Stimulated activated CD8-positive, alpha-beta memory T cell treated with anti-CD3 and anti-CD28 coated beads, Interleukin-12 subunit alpha, Interleukin-12 subunit beta, amount 100 ng/mL, for 1 hour (primary cell): ENCODE measurements at places on chromosomes 6 and 20.

DNA sequence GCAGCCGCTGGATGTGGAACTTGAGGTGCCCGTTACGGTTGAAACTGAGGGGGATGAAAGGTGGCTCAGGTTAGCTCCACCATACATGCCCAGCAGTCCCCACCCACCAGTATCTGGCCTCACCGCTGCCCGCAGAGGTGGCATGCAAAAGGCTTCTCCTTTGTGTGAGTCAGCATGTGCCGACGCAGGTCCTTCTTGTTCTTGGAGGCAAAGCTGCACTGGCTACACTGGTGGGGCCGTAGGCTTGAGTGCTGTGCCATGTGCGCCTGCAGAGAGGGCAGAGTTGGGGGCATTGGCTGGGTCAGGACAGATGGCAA, 15.8 kb downstream of the PCIF1 start:
- no peak for DNase-seq

DNA sequence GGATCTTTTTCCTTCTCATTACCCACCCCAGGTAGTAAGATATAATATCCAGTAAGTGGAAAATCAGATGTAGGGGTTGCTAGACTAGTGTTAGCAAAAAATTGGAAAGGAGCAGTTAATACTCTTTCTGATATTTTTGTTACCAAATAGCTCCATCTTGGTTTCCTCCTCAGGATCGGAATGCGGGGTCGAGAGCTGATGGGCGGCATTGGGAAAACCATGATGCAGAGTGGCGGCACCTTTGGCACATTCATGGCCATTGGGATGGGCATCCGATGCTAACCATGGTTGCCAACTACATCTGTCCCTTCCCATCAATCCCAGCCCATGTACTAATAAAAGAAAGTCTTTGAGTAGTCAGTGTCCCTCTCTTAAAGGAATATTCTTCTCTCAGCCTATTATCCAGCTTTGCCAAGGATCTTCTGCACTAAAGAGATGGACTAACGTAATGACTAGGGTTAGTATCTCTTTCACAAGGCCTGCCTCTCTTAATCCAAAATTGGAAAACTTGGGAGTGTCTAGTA, 1.5 kb downstream of the ROMO1 start:
- DNase-seq = no peak

DNA sequence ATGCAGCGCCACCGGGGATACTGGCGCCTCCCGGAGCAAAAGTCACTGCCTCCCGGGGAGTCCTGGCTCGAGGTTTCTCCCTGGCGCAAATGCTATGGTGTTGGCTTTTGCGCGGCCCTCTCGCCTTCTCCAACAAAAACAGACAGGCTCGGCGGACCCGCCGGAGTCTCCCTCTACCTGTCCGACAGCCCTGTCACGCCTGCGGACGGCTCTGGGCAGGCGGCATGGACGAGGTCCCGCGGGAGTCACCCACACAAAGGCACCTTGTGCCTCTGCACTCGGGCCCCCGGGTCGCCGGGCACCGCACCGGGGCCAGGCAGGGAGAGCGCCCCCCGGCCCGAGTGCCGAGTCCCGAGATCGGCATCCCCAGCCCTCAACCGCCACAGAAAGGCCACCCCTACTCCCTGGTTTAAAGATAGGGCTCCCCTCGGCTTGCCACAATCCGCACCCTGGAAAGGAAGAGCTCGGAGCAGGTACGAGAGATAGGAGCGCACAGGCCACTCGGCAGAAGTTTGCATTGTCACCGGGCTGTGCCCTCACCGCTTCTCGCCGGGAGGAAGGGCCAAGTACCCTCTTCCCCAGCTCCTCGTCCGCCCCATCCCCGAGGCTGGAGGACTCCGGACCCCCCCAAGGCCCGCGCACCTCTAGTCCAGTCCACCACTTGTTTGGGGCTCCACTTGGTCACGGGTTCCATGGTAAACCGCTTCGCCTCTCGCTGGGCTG, 903 bp downstream of the CNKSR3 start:
- DNase-seq = no peak

GRCh38 chr6:33692760-33693158, 18.7 kb downstream of the UQCC2 start:
- peak; percentile 44 for DNase-seq

- no peak for DNase-seq
Observed at GRCh38 chr6:170367241-170367640, 60.7 kb downstream of the FAM120B start.

DNA sequence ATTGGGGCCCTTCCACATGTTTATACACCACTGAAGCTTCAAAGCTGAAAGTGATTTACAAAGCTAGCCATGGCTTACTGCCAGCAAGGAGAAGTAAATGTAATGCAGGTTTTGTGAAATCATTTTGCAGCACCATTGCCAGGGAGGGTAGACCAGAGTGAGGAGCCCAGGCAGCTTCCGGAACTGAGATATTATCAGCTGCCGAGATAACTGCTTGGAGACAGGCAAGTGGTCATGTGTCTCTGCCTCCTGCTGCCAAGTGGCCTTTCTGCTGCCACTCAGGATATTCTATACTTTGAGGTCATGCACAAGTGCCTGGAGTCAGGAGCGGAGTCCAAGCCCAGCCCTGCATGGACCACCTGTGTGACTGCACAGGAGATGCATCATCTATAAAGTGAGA, 160.2 kb downstream of the SYNDIG1 start:
- no peak for DNase-seq

DNA sequence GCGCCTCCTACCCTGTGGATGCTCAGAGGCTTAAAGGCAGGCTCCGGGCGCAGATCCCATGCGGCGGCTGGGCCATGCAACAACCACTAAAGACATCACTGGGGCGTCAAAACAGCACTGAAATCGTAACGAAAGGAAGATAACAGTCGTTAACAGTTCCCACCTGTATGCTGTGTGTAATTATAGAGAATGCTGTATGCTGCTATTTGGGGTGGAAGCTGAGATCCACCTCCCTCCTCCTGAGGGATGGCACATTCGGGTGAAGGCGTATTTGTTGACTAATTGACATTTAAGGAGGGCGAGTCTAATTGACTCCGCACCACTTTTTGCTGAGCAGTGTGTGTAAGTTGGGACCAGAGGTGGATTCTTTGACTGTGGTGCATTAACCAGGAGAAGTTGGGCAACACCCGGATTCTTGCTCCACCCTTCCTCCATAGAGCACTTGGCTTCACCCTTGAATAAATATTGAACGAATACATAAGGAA, 687 bp downstream of the SLC35A1 start:
- DNase-seq = peak; percentile 36

GRCh38 chr6:108853077-108853476, 4.9 kb downstream of the ARMC2 start:
- DNase-seq = no peak

GRCh38 chr20:57819291-57819690, 109.5 kb upstream of the PMEPA1 start:
- DNase-seq = no peak

DNA sequence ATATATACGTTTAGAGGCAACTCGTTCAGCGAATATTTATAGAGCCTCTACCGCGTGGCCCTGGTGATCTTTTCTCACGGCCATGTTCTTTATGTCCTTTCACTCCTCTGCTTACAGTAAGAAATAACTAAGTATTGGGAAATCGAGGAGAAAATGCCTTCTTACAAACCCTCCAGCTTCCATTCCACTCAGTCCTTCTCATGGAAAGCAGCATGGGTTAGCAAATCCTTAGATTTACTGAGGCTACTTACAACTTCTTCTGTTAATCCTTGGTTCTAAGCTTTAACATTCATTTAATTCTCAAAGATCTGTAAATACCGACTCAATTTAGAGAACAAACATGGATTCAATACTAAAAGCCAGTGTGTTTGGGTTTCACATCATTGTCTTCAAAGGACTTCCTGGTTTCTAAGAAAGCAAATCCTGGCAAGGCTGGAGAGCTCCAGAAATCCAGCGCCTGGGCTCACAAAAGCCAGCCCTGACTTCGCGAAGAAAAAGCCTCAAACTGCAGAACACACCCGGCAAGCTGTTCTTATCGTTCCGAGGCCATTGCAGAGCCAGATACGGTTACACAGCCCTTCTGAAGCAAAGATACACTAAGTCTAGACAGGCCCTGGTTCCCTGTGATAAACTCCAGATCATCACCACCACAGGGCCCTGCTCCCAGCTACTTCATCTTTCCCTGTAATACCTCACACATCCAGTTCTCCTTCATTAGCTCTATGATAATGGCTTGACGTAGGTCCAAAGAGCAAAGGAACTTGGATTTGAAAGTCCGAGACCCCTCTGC, 19.2 kb downstream of the AGPAT4 start:
- no peak for DNase-seq

DNA sequence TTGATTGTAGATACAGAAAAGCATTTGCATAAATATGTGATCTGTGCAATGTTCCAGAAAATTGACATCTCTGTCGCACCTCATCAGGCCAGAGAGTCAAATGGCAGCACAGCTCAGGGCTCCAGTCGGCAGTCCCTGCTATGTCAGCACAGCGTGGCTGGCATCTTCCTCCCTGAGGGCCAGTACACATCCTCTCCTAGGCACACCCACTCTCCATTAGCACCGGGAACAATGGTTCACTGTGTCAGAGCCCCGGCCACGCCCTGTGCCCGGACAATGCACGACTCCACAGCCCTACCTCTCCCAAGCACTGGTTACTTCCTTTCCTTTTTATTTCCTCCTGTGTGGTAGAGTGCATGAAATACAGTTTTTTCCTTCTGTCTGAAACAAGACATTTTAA, 114.9 kb downstream of the FOXC1 start:
- no peak for DNase-seq

DNA sequence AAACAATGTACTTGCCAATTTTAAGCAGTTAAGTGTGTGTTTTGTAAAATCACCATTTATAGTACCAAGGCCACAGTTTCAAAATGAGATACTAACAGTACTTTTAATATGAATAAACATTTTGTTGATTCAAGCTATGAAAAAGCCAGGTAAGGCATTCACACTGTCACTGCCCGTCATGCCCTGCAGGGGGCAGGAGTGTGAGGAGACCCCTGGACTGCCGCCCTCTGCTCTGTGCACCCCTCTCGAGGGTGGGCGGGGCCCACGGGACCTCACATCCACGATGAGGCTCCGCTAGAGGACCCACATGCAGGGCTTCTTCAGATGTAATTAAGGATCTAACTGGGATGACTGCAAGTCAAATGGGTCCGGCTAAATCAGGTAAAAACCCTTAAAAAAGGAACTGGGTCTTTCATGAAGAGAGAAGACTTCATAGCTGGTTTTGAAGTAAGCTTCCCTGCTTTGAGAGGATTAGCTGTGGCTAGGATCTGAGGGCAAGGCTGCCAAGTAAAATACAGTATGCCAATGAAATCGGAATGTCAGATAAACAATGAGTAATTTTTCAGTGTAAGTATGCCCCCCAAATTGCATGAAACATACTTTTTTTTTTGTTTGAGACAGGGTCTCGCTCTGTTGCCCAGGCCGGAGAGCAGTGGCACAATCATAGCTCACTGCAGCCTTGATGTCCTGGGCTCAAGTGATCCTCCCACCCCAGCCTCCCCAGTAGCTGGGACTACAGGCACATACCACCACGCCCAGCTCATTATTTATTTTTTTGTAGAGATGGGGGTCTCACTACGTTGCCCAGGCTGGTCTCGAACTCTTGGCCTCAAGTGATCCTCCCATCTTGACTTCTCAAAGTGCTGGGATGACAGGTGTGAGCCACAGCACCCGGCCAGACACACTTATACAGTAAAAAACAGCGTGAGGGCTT, 18.7 kb downstream of the DIDO1 start:
- no peak for DNase-seq

- no peak for DNase-seq
Observed at GRCh38 chr6:168210239-168211105, 109.1 kb downstream of the DACT2 start.

GRCh38 chr20:14576196-14576877, 238.9 kb upstream of the FLRT3 start:
- no peak for DNase-seq

GRCh38 chr6:44606504-44606903, 219.0 kb downstream of the CDC5L start:
- DNase-seq = no peak

- DNase-seq = no peak
Observed at GRCh38 chr6:1607516-1608221, 2.0 kb upstream of the FOXC1 start.

GRCh38 chr6:45415315-45415714, 37.6 kb upstream of the SUPT3H start:
- DNase-seq = no peak

DNA sequence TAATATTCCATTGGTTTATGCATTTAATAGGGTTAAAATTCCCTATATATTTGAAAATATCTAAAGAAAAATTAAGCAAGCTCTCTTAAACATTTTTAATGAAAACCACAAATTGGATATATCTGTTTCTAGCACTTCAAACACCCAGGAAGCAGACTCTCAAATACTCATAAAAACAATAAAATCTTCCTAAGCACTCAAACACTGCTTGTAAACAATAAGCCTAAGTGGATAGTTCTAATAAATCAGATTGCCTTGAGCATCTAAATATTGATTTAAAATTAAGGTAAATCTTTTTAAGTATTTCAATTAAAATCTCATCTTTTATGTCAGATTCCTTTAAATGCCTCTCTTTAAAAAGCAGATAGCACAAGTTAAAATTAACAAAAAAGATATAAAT, 254.4 kb downstream of the KCNQ5 start:
- no peak for DNase-seq

DNA sequence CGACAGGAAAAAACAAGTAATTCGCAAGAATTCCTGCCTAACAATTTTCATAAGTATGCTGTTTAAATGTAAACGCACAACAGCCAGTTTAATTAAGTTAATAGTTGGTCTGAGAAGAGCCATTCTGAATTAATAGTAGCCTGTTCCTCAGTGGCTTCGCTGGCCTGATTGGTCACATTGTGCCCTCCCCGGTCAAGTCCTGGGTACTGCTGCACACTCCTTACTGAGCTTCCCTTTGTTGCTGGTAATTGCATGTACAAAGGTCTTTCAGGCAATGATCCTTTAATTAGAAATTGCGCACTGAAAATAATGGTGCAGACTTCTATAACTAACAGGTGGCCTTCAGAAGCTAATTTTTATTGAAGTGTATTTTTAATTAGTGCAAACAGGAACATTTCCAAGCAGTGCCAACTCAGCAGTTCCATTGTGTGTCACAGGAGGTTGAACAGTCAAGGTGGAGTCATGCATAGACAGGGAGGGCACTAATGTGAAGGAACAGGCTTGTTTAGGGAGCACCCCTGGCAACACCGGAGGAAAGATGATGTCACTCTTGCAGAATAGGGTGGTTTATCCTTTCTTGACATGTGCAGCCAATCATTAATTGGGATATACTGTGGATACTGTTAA, 92.6 kb upstream of the SLC22A23 start:
- no peak for DNase-seq

DNA sequence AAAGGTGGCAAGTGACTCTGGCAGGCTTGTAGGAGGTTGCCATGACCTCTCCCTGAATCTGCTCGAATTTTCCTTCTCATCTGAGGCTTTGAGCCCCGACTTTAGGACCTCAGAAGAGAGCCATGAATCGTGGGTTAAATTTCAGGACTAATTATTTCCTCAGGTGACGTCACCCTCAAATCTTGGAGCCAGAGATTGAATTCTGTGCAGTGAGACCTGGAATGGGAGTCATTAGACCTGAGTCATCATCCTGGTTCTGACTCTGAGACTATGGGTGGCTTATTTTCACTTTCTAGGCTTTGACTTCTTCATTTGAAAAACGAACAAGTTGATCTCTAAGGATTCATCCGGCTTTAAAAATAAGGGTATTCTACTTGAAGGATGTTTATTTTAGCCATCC, 48.5 kb upstream of the PDYN start:
- no peak for DNase-seq

- DNase-seq = no peak
Observed at GRCh38 chr6:89794324-89794723, 25.3 kb downstream of the MDN1 start.

- no peak for DNase-seq
Observed at GRCh38 chr20:53513489-53514298, 79.9 kb downstream of the ZNF217 start.
